ENCODE measurements at places on chromosomes 16 and 17.

- DNase-seq, result no peak
These were observed 53.3 kb downstream of the GOSR1 start for GRCh38 chr17:30530346-30531025.

DNA sequence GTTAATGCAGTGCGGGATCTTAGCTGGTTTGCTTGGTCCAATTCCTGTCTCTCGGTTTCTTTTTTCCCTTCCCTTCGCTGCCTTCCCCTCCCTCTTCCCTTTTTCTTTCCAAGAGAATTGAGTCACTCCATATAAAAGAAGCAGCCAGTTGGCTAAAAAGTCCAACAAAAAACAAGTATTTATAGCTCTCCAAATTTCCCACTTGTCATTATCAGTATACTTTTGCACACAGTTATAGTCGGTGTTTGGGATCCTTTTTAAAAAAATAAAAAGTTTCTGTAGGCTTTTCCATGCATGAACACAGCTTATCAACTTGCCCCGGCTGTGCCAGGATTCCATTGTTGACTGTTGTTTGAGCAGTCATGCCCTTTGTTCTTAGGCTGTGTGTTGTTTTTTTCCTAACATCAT is 24.9 kb downstream of the HMOX2 start:
- no peak for DNase-seq

DNA sequence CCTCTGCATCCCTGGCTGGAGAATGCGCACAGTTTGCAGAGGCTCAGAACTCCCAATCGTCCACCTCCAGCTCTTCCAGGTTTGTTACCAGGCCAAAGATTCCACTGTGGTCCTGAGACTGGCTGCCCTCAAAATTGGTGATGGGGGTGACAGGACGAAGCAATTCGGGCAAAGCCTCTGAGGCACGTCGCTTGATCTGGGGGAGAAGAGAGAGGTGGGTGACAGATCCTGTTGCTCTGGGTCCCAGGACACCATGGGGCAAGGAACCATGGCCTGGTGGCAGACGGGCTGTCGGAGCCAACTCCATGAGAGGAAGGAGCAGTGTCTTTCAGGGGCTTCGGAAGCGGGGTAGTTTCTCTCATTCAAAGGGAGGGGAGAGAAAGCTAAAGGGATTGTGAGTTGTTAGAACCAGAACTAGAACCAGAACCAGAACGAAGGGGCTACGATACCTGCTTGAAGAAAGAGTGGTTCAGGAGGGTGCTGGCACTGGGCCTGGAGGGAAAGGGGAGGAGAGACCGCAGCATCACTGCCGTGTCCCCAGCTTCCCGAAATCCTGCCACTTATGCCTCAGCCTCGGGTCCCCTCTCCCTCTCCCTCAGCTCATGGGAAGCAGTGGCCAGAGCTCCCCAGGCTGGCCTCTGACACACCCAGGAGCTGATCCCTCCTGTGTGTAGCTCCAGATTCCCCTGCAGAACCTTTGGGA is 3.8 kb upstream of the LIMD2 start:
- no peak for DNase-seq

- DNase-seq, result peak; percentile 16
These were observed 79.0 kb downstream of the RPA1 start for GRCh38 chr17:1908699-1909309.

DNA sequence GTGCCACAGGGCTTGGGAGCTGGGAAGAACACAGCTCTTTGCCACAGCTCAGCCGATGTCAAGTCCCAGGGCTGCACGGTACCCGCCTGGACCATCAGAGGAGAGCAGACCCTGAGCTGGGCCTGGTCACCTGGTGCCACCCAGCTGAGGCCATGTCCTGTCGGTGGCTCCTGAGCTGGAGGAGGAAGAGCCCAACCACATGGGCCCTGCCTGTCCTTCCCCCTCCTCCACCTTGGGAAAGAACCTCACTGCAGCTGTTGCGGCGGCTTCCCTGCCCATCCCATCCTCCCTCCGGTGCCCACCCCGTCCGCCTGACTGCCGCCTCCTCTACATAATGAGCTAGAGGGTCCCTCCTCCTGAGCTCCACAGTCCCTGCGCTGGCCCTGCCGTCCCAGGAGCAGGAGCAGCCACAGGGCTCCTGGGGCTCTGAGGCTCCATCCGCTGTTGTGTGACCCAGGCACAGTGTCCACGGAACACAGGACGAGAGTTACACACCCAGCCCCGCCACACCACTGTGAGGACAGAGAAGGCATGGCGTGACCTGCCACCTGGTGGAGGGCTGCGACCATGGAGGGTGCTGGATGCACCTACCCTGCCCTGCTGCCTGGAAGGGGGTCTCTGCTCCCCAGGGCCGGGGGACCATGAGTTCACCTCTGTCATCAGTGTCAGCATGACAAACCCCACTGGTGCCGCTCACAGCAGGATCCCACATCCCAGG is 21.4 kb upstream of the CHMP6 start:
- DNase-seq, result peak; percentile 22

DNA sequence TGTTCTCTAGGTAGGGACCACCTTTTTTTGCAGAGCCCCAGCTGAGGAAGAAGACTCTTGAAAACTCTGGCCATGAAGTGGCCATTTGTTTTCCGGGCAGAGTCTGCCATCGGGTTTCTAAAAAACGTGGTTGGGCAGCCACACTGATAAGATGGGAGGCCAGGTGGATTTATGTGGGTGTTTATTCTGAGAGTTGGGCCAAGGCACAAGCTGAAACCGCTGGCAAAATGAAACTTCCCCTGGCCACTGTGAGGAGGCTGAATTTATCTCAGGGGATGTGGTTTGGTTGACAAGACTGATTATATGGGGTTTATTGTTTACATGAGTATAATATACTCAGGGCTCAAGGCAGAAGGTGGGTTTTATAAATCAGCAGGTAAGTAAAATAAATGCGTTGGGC is 421.8 kb downstream of the UTP18 start:
- DNase-seq, result no peak

DNA sequence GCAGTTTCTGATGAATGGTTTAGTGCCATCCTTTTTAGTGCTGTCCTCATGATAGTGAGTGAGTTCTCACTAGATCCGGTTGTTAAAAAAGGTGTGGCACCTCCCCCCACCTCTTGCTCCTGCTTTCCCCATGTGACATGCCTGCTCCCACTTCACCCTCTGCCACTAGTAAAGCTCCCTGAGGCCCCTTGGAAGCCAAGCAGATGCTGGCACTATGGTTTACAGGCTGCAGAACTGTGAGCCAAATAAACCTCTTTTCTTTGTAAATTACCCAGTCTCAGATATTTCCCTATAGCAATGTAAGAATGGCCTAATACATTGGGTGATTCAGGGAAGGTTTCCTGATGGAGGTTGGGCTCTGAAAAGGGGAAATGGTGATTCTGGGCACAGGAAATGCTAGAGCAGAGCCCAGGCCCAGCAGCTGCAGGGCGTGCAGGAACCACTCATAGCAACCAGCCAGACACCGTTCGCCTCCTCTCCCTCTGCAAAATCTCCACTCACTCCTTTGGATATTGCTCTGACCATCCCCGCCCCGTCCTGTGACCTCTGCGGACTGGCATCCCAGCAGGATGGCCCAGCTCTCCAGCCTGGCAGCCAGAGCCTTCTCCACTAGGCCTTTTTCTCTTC is 2.6 kb upstream of the ADORA2B start:
- DNase-seq, result no peak

GRCh38 chr16:75787440-75787839 is 61.1 kb upstream of the CPHXL start:
- no peak for DNase-seq

- DNase-seq, result no peak
These were observed 10.5 kb downstream of the NXN start for GRCh38 chr17:968812-969730.

DNA sequence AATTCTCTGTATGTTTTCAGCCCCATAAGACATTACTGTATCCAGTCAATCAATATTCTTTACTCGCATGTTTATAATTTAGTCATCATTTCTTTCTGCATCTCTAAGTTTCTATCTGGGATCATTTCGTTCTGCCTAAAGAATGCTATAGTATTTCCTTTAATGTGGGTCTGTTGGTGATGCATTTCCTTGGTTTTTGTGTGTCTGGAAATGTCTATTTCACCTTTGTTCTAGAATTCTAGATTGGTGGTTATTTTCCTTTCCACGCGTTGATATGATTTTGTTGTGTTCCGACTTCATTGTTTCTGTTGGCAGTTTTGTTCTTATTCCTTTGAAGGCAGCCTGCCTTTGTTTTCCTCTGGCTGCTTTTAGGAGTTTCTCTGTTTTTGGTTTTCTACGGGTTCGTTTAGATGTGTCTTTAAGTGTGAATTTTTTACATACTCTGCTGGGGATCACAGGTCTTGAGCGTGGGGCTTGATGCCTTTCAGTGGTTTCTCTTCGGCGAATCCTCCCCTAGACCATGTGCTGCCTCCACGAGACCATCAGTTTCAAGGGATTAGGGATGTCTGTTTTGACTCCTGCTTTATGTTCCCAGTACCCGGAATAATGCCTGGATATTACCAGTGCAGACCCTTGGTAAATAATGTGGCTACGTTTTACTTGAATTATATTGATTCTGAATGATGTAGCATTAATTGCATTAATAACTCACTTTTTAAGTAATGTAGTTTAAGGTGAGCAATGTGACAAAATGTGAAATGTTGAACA is 23.5 kb downstream of the POLR3E start:
- no peak for DNase-seq

DNA sequence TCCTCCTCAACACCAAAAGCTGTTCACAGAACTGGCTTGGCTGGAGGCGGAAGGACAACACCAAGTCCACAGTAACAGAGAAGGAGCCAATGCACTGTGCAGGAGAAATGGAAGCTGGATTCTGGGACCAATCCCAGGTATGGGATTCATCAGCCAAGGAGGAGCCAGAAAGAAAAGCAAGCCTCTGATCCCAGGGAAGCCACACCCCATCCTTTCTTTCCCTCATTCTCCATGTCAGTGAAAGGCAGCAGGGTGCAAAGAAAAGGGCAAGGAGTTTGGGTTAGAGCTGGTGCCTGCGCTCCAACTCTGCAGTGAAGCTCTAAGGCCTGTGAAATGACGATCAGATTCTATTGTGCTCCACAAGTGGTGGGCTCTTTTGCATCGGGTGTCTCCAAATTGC is 11.0 kb downstream of the DCAKD start:
- DNase-seq, result no peak

DNA sequence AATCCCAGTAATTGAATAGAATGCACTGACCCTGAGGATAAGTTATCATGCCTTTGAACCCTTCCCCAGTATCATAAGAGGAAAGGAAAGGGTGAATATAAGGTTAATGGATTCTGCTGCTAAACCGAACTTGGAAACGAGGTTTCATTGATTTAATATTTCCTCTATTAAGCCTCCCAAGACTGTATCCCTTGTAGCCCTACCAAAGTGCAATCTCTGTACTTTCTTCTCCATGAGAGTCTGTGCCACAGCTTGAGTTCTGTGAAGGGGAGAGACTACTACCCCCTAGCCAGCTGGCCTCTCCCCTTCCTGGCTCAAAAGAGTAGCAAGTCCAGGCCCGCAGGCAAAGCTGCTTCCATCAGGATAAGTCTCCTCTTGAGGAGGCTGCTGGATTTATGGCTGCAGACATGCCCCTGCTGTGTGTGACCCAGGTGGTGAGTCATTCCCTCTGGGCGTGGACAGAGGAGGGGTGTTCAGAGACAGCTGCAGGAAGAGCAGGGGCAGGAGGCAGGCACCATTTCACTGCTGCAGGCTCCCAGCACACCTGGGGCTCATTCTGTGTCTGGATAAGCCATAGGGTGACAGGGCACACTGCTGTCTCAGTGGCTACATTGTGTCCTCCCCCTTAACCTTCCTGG is 58.4 kb downstream of the TOM1L2 start:
- DNase-seq, result peak; percentile 15

DNA sequence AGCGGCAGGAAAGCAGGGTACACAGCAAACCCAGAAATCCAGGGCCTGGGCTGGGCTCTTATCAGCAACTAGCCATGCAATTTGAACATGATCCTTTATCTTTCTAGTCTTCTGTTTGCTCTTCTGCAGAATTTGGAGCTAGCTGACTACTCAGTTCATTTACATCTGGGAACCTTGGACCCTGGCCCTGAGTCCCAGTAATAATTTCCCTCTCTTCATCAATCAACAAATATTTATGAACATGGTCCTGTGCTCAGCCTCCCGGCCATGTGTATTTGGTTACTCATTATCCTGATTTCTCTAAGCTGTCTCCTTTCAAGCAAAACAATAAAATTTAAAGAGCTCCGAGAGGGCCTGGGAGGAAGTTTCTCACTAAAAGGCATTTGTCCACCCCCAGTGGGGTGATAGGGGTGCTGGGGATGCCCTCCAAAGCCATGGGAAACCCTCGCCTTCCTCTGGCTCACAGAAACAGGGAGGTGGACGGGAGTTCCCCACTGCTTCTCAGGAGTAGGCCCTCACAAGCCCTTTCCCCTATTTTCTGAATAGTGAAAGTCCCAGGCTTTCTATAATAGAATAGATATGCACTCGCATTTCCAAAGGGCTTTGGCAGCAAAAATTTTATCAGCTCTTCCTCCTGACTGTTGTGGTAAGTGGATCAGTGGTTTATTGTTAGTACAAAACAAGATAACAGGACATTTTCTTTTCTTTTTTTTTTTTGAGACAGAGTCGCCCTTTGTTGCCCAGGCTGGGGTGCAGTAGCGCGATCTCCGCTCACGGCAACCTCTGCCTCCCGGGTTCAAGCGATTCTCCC is 6.9 kb upstream of the WDR59 start:
- no peak for DNase-seq

DNA sequence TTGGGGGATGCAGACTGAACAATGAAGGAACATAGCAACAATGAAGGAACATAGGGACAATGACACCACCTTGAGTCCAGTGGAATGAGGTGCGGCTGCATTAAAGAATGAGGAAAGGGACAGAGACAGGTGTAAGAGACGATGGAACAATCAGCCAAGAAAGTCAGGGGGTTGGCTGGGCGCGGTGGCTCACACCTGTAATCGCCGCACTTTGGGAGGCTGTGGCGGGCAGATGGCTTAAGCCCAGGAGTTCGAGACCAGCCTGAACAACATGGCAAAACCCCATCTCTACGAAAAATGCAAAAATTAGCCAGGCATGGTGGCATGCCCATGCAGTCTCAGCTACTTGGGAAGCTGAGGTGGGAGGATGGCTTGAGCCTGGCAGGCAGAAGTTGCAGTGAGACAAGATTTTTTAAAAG is 13.6 kb upstream of the CBFB start:
- no peak for DNase-seq

DNA sequence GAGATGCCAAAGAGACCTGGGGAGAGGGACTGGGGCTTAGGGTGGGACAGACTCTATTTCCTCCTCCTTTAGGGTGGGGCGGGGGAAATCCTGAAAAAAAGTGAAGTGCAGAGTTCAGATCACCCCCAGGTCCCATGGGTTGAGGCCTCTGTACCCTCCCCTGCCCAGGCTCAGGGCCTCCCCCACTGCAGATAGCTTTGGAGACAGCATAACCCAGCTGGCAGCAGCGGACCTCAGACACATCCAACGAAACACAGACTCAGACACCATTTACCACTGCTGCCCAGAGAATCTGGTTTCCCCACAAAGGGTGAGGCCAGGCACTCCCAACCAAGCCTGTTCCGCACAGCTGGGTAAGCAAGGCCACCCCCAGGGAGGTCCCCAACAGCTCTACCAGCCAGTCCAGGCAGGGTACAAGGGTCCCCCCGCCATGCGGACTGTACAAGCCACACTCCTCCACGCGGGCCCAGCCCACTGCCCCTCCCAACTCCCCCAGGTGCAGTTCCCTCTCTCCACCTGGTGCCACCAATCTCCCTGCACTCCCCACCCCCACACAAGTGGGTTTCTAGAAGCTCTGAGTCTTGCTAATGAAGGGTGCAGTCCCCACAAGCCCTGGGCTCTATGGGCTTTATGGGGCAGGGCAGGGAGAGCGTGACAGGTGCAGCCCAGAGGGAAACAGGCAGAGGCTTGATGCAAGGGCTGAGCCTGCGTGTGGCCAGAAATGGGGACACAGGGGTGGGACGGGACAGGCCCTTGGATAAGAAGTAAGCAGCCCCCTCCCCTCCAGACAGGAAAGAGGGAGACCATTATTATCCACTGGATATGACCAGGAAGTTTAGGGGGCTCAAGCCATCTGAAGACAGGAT is 8.9 kb downstream of the RHBDF2 start:
- DNase-seq, result peak; percentile 11
